ENCODE measurements at places on chromosomes 7 and 10. TPM values are rescaled to one million over a fixed set of nuclear protein-coding genes. Genes with fewer than 3 reads are reported as not detected.

SEMA3C gene
- 165 TPM for total RNA-seq

HOXA10 gene
- total RNA-seq, result not detected

PRKG1 gene
- total RNA-seq, result 24.5 TPM

JAKMIP3 gene
- 1.1 TPM for total RNA-seq

CYP2C19 gene
- not detected for total RNA-seq

DPY19L1 gene
- 11.6 TPM for total RNA-seq

OR2A14 gene
- not detected for total RNA-seq

GPR85 gene
- total RNA-seq, result 1.7 TPM

EVX1 gene
- total RNA-seq, result not detected

CDC123 gene
- total RNA-seq, result 46.9 TPM

BLOC1S2 gene
- 20.4 TPM for total RNA-seq

PRF1 gene
- total RNA-seq, result 1.6 TPM

PRSS2 gene
- total RNA-seq, result not detected

ADRB1 gene
- total RNA-seq, result 25.3 TPM

FRMD4A gene
- total RNA-seq, result 18.7 TPM

MEOX2 gene
- 14.7 TPM for total RNA-seq

ORAI2 gene
- 6.2 TPM for total RNA-seq

CCDC126 gene
- total RNA-seq, result 14.6 TPM

AMZ1 gene
- 0.39 TPM for total RNA-seq

MYO3A gene
- total RNA-seq, result not detected

ST8SIA6 gene
- 1.3 TPM for total RNA-seq

CISD1 gene
- 34.4 TPM for total RNA-seq

HOXA13 gene
- total RNA-seq, result not detected

OPALIN gene
- total RNA-seq, result not detected

PRR15 gene
- 0.65 TPM for total RNA-seq

MRC1 gene
- total RNA-seq, result 39.6 TPM

C7orf57 gene
- not detected for total RNA-seq

All from esophagus muscularis mucosa (tissue), 4 donors.